ENCODE measurements at places on chromosomes 3 and 15. TPM values are rescaled to one million over a fixed set of nuclear protein-coding genes. Genes with fewer than 3 reads are reported as not detected.

Gene B3GALNT1
- 27.1 TPM for total RNA-seq

Gene RPS27L
- 85.2 TPM for total RNA-seq

Gene SLCO2A1
- 0.33 TPM for total RNA-seq

Gene GOLGA8T
- 0.47 TPM for total RNA-seq

Gene FAM81A
- 4.2 TPM for total RNA-seq

Gene ZNF592
- 34.7 TPM for total RNA-seq

Gene SEMA7A
- 14.4 TPM for total RNA-seq

Gene HHATL
- total RNA-seq = not detected

Gene TM4SF18
- total RNA-seq = not detected

Gene CISH
- 8.6 TPM for total RNA-seq

Gene MASP1
- total RNA-seq = 1.4 TPM

Gene AHSG
- not detected for total RNA-seq

Gene WDR49
- total RNA-seq = 5.4 TPM

Gene TGFBR2
- total RNA-seq = 8.5 TPM

DNA sequence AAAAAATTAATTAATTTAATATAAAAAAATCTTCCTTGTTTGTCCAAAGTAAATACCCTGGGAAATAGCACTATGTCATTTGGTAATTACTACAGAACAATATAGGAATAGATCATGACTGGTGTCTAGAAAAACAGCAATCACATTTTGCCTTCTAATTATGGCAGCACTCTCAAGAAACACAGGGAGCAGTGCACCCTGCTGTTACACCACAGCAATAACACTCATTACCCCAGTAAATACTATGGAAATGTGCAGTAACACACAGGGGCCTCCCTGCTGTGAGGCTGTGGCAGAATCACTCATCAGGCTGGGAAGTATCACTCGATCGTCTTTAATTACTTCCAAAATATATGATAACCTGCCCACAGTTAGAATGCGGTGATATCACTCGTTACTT lies 646.0 kb downstream of the TUSC7 start:
- DNase-seq = no peak

DNA sequence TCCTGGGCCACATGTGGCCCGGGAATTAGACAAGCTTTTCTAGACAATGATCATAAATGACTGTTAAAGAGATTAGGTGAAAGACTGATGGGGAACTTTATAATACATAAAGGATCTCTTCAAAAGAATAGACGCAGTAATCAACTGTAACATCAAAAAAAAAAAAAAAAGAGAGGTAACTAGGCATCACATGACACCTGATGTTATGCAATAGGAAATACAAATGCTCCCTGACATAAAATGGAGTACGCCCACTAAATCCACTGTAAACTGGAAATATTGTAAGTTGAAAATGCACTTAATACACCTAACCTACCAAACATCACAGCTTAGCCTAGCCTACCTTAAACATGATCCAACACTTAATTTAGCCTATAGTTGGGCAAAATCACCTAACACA lies 27.2 kb downstream of the GSK3B start:
- no peak for DNase-seq

DNA sequence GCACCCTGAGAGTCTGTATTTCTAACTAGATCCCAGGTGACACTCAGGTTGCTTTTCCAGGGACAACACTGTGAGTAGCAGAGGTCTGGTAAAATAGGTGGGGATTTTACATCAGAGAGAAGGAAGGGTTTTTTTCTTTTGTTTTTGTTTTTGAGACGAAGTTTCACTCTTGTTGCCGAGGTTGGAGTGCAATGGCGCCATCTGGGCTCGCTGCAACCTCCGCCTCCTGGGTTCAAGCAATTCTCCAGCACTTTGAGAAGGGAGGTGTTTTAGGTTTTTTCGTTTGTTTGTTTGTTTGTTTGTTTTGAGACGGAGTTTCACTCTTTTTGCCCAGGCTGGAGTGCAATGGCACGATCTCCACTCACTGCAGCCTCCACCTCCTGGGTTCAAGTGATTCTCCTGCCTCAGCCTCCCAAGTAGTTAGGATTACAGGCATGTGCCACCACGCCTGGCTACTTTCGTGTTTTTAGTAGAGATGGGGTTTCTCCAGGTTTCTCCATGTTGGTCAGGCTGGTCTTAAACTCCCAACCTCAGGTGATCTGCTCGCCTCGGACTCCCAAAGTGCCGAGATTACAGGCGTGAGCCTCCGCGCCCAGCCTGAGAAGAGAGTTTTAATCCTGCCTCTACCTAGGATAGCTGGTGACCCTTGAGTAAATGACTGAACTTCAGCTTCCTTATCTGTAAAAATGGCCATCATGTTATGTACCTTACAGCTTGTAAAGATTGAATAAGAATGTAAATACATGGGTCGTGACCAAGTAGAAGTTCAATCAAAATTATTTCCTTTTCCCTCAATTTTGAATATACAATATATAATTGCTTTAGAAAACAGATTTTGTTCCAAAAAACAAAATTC lies 95.9 kb upstream of the FNDC3B start:
- no peak for DNase-seq

- peak; percentile 40 for DNase-seq
Measured at GRCh38 chr3:13019243-13020095, 53.8 kb downstream of the IQSEC1 start.

GRCh38 chr3:123272547-123272946 lies 70.8 kb downstream of the SEC22A start:
- DNase-seq = no peak

GRCh38 chr3:139261754-139262586 lies 81.8 kb upstream of the MRPS22 start:
- no peak for DNase-seq

GRCh38 chr15:70762469-70763119 lies 764 bp downstream of the UACA start:
- DNase-seq = peak; percentile 20

GRCh38 chr15:61731099-61731498 lies 329.1 kb downstream of the VPS13C start:
- no peak for DNase-seq

- no peak for DNase-seq
Measured at GRCh38 chr3:66907136-66907535, 91.0 kb upstream of the KBTBD8 start.

DNA sequence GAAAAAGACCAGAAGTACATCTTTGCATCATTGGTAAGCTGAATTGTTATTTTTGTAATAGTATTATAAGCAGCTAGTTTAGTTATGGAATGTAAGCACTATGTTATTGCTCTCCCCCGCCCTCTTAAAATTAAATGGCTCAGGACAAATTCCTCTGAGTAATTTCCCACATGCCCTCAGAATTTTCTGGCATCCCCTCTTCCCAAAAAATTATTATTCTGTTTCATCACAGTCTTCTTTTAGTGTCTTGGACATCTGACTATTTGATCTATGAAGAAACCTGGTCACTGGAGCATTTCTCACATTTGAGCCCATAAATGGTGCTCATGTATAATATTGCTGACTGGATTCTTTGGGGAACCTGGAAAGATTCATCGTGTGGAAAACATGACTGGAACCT lies 68.3 kb downstream of the KLHL25 start:
- no peak for DNase-seq

GRCh38 chr3:193548406-193548805 lies 6.3 kb downstream of the ATP13A4 start:
- DNase-seq = no peak

GRCh38 chr3:185865247-185865646 lies 40.4 kb upstream of the IGF2BP2 start:
- DNase-seq = no peak

- no peak for DNase-seq
Measured at GRCh38 chr3:49602877-49603411, 48.7 kb downstream of the BSN start.

- no peak for DNase-seq
Measured at GRCh38 chr15:43515741-43516140, 1.7 kb upstream of the MAP1A start.

GRCh38 chr15:55742927-55743728 lies at the start of gene PRTG:
Gene PRTG (minus strand): TSS chr15:55743152. CDS start chr15:55742931, 221 bp downstream.
- peak; percentile 96 for DNase-seq

GRCh38 chr3:194126790-194127189 lies 9.2 kb upstream of the HES1 start:
- DNase-seq = no peak

- DNase-seq = no peak
Measured at GRCh38 chr3:105747696-105748095, 121.1 kb downstream of the CBLB start.

- DNase-seq = no peak
Measured at GRCh38 chr15:52379395-52380106, 83.9 kb upstream of the MYO5C start.

GRCh38 chr3:39754549-39754948 lies 54.9 kb upstream of the MYRIP start:
- DNase-seq = no peak

DNA sequence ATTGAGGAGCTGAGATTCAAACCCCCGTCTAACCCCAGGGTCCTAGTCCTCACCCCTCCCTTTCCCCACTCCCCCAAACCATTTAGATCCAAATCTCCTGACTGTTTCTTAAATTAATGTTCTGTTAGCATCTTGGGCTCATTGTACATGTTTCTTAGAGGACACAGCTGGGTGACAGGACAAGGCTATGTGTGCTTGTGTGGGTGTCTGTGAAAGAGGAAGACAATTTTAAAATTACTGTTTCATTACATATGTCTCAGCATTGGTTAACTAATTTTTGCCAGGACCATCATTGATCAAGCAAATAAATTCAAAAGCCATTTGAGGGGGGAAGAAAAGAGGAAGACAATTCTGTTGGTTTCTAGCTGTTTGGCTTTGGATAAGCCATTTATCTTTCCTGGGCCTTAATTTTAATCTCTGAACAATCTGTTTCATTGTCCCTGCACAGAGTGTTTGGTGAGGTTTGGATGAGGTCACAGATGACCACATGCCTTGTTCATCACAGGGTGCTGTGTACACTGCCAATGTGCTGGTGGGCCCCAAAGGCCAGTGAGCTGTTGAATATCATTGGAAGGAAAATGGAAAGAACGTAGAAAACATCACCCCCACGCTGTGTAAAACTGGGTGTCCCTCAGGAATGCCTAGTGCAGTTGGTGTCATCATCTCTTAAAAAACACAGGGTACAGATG lies 51.9 kb downstream of the RPLP1 start:
- no peak for DNase-seq

GRCh38 chr3:168585544-168585943 lies 489.8 kb upstream of the GOLIM4 start:
- no peak for DNase-seq

GRCh38 chr3:94735354-94735753 lies 672.5 kb downstream of the NSUN3 start:
- DNase-seq = no peak

- no peak for DNase-seq
Measured at GRCh38 chr3:115982629-115983028, 359.3 kb downstream of the GAP43 start.

DNA sequence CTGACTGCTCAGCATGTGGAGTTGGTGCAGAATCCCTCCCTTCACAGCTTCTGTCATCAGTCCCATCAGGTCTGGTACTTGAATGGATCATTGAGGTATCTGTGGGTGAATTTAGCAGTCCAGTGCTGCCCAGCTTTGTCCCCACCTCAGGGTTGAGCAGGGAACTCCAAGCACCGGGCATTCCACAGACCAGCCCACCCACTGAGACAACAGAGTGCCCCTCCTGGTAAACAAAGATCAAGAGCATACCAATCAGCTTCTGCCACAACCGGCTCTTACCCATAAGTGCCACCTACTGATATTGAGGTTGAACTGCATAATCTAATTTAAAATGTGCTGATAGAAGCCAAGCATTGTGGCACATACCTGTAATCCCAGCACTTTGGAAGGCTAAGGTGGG lies 57.1 kb upstream of the FXR1 start:
- no peak for DNase-seq

GRCh38 chr15:77588126-77588525 lies 44.6 kb downstream of the LINGO1 start:
- DNase-seq = no peak

DNA sequence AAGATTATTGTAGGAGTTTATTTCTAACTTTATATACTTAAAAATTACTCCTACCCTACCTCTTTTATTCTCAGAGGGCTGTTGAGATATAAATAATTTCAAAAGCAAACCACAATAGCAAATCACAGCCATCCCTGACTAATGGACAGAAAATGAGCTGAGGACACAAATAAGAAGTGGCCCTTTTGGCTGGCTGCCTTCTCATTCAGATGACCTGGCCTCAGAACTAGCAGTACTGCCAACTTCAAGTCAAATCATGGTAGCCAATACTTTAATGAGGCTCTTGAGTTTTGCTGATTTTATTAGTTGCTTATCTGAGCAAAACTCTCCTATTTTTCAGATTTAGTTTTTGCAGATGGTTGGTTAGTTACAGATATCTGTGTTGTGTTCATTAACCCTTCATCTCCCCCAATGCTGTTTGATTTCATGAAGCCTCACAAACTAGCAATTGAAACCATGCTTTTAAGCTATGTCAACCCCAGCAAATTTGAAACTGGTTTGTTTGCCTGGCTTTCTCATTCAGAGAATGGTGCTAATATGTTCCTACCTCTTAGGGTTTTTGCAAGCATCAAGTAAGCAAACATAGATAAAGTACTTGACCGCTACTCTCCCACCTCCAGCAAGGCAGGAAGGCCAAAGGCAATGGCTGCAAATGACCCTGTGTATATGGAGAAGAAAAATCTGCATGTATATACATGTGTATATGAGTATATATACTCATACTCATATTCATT lies 73.4 kb upstream of the HACD2 start:
- no peak for DNase-seq

DNA sequence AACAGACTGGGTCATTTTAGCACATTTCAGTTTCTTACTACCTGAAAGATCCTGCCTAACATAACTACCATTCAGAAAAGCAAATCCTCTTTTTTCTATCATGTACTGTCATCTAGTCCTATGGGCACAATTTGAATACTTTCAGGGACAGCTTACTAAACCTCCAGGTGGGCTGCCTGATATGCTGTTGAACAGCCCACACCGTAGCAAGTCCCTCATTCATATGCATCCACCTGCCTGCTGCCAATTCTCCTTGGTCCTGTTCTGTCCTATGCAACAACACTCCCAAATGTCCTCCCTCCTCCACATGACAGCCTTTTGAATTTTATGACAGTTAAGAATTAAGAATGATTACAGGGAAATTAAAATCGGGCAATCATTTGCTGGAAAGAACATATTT lies 137.9 kb downstream of the KCNAB1 start:
- no peak for DNase-seq

- no peak for DNase-seq
Measured at GRCh38 chr3:133377396-133377795, 22.5 kb upstream of the BFSP2 start.

- DNase-seq = no peak
Measured at GRCh38 chr15:60073466-60073840, 69.3 kb downstream of the FOXB1 start.

GRCh38 chr15:90531147-90531546 lies 1.4 kb downstream of the CRTC3 start:
- no peak for DNase-seq

GRCh38 chr3:149534671-149535332 lies 60.3 kb downstream of the TM4SF4 start:
- DNase-seq = no peak

- DNase-seq = no peak
Measured at GRCh38 chr15:78396976-78397375, 41.0 kb upstream of the IREB2 start.
